ENCODE measurements at places on chromosomes 3 and 15.

DNA sequence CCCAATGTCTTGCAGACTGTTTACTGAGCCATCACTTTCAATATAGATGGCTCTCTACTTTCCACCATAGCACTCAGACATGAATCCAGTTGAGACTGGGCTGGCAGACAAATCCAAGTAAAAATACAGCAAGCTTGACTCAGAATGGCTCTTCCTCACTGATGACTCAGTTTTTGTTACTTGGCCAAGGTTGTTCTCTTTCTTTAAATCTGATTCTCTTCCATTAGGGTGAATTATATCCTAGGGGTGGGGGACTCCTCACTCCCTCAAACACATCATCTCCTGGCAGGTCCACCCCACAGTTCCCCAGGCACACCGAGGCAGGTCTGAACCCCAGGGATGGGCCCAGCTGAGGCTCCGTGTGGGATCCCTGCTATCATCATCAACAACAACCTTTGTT lies 157.9 kb downstream of the MEX3B start:
- peak; percentile 44 for DNase-seq

- no peak for DNase-seq
Observed at GRCh38 chr3:62805106-62805505, 70.1 kb downstream of the CADPS start.

- DNase-seq = no peak
Observed at GRCh38 chr3:59191651-59192050, 141.8 kb upstream of the CFAP20DC start.

- peak; percentile 69 for DNase-seq
Observed at GRCh38 chr3:179196098-179196497, 47.9 kb downstream of the PIK3CA start.

DNA sequence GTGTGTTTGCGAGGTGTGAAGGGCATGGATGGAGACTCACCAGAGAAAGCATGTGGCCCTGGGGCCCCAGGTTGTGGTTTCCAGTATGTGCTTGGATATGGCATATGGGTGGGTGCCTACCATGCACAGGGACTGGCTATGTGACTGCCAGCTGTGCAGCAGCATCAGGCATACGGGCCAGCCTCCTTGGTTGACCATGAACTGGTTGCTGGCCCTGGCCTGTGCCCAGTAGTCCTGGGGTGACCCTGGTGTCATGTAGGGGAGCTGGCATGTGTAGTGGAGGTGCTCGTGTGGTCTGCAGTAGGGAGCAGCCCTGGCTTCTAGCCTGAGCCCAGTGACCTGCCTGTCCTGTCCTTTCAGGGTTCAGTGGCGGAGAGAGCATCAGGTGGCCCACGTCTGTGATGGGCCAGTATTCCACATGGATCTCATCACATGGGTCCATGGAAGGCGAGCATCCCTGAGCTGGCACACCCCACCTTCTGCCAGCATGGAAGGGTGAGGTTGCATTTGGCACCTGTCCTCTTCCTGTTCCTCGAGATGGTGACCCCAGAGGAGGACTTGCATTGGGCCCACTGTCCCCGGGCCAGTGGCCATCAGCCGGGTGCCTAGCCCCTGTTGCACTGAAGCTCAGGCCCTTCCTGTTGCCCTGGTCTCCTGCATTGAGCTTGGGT lies 228.9 kb downstream of the SNRPN start:
- DNase-seq = no peak

DNA sequence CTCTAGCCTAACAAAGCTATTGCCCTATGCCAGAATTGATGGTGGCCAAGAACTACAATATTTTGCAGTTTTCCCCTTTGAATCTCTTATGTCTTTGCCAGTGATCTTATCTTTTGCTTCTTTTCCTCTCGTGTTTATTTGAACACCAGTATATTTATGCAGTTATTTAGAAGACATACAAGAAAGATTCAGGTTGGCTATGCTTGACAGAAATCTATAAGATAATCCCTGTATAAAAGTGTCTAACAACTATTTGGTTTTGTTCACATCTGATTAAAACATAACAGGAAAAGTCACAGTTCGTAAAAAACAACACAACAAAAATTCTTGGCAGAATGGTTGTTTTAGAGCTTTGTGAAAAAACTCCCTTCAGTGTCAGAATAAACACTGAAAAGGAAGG lies 63.7 kb downstream of the SEMA6D start:
- DNase-seq = no peak

Measured in GM03348 (cell line).